RKO (cell line): ENCODE measurements at places on chromosomes 13 and 19.

- DNase-seq: no peak
Observed at GRCh38 chr13:46124967-46125933, 20.4 kb upstream of the CPB2 start.

- DNase-seq: no peak
Observed at GRCh38 chr19:5091684-5092480, 123.0 kb downstream of the KDM4B start.

GRCh38 chr19:17972230-17972629 is 5.3 kb downstream of the KCNN1 start:
- no peak for DNase-seq

DNA sequence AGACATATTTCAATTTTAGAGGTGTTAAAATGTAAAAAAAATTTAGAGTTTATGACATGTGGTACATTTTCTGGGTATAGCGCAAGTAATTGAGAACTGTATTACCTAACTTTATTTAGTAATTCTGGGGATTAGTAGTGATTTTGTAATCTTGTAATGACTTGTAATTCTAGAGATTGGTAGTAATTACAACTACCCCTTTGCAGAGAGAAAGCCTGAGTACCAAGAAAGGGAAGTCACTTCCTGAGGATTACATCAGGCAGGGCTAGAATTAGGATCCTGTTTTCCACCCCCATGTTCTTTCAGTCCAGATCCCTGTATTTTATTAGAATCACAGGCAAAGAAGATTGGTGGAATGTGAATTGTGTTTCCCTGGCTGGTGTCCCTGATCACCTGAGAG is 274.9 kb downstream of the KCNRG start:
- no peak for DNase-seq

DNA sequence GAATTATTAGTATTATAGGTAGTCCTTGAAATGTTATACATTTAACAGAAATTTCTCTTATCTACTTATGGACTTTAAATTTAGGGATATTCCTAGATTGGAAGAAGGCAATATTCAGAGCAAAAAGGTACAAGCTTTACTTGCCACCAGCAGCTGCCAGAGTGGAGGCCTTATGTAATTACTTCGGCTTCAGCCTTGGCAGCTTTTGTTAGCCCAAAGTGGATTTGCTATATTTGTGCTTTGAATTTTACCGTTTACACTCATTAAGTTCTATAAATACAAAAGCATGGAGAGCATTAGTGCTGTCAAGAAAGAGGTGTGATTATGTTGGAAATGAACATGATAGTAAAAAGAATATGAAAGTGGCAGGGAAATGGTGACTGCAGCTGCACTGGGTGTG is 319.9 kb downstream of the ATP8A2 start:
- DNase-seq: no peak

DNA sequence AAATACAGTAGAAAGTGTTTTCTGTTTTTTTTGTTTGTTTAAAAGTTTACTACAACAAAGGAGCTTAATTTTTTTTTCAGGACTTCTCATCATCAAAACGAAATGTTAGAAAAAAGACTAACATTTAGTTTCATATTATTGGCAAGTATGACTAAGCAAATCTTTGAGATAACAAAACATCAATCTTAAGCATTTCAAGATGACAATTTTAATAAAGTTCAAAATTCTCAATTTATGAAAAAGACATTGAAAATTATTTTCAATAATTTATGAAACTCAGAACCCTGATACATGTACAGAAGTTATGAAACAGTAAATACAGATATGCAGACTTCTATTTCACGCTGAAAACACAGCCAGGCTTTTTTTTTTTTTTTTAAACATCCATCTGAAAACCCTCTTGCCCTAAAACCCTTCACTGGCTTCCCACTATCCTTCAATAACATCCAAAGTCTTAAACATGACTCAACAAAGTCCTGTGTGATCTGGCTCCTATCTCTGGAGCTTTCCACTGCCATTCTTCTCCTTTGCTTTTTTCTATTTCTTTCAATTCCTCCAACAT is 3.9 kb downstream of the RBM26 start:
- no peak for DNase-seq

DNA sequence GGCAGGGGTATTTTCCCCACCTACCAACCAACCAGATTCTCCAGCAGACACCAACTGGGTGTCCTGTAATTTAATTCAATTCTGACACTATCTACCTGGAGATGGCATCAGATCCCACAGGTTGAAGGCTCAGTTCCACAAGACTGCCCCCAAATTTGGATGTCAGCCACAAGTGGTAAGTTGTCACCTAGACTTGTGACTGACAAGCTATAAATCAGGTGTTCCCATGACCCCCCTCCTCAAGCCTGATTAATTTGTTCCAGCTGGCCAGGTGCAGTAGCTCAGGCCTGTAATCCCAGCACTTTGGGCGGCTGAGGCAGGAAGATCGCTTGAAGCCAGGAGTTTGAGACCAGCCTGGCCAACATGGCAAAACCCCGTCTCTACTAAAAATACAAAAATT is 10.6 kb upstream of the HAUS5 start:
- DNase-seq: no peak

- DNase-seq: no peak
Observed at GRCh38 chr13:65063753-65064152, 2166.4 kb downstream of the PCDH9 start.

- no peak for DNase-seq
Observed at GRCh38 chr13:47081246-47081645, 184.4 kb upstream of the HTR2A start.

GRCh38 chr13:40518481-40518882 is 148.0 kb downstream of the FOXO1 start:
- no peak for DNase-seq

- no peak for DNase-seq
Observed at GRCh38 chr13:43229506-43229905, 206.1 kb downstream of the DNAJC15 start.

DNA sequence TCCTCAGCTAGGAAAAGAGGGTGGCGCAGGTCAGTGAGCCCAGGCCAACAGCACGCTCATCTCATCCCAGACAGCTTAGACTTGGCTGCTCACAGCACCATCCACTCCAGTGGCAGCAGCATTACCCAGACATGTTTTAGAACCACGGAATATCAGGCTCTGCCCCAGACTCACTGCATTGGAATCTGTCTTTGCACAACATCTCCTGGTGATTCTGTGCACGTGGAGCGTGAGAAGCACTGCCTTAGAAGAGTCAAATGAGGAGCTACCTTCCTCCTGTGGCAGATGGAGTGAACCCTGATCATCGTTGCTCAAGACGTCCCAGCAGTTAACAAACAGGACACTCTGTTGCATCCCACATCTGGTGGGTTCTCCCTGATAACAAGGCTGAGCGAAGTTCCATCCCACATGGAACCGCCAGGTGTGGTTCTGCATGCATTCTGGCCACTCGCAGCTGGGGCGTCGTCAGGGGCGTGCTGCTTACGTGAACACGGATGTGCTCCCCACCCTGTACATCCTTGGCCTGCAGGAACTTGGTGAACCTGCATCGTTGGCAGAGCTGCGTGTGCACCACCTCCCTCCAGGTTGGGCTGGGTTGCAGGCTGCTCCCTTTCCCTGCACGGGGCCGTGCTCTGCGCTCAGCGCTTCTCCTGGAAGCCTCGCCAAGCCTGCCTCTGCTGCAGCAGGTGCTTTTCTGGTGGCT is 25.2 kb upstream of the ATP11A start:
- no peak for DNase-seq

DNA sequence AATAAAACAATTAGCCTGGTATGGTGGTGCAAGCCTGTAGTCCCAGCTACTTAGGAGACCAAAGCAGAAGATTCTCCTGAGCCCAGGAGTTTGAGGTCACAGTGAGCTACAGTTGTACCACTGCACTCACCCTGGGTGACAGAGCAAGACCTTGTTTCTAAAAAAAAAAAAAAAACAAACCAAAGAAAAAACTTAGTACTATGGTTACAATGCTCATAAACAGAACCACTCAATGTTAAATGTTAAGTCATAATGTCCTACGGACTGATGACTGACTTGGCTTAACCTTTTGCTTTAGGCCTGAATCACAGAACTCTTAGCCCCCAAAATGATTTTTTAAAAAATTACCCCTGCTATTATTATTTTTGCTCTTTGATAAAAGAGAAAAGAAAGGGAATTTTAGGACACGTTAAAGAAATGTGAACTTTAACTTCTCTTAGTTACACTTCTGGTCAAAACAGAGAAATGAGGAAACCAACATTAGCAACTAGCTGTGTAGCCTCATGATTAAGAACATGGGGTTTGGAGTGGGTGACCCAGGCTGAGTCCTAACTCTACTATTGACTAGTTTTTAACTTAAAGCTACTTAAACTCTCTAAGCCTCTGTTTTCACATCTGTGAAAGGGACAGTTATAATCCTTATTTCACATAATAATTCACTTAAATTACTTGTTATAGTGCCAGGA is 13.7 kb upstream of the ELF1 start:
- no peak for DNase-seq
